CD4-positive, alpha-beta T cell treated with Interleukin-15 for 1 hour (primary cell): ENCODE measurements at places on chromosomes 13 and 19.

DNA sequence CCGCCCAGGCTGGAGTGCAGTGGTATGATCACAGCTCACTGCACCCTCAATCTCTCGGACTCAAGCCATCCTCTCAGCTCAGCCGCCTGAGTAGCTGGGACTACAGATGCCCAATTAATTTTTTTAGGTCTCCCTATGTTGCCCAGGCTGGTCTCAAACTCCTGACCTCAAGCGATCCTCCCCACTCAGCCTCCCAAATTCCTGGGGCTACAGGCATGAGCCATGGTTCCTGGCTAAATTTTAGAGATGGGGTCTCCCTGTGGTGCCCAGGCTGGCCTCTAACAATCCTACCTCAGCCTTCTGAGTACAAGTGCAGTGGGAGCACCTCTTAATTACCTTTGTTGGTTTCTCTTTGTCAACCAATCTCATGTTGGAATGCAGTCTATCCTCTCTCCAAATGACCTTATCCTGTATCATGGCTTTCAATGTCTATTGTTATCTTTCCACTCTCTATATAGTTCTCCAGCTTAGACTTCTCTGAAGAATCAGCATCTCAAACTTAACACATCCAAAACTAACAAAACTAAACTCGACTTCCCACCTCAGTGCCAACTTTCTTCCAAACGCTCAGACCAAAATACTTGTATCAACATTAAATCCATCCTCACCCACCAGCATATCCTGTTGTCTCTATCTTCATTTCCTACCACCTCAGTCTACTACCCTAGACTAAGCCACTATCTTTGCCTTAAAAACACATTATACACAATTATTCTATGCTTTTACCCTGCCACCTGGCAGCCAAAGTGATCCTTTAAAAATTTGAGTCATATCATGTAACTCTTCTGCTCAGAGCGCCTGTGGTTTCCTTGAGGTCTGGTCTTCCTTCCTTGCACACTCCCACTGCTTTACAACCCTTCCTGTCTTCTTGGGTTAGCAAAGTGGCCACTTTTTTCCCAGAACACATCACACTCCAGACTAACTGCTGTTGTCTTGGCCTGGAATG is 6.7 kb downstream of the TPT1 start:
- DNase-seq: peak; percentile 27

- no peak for DNase-seq
These were observed 308.6 kb downstream of the HS6ST3 start for GRCh38 chr13:96398486-96398885.

DNA sequence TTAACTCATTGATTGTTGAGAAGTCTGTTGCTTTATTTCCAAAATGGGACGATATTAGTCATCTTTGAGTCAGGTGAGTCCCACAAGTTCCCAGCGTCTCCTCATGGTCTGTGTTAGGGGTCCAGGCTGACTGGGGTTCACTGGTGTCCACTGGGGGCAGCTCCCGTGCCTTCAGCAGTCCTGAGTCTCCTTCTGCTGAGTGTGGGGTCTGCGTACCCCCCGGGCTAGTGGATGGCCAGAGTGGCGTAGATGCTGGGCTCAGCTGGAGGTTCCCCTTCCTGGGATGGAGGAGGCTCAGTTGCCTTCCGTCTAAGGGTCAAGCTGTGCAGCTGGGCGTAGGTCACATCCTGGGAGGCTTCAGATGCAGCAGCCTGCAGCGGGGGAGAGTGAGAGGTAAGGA is 5.9 kb downstream of the LILRB3 start:
- peak; percentile 10 for DNase-seq

DNA sequence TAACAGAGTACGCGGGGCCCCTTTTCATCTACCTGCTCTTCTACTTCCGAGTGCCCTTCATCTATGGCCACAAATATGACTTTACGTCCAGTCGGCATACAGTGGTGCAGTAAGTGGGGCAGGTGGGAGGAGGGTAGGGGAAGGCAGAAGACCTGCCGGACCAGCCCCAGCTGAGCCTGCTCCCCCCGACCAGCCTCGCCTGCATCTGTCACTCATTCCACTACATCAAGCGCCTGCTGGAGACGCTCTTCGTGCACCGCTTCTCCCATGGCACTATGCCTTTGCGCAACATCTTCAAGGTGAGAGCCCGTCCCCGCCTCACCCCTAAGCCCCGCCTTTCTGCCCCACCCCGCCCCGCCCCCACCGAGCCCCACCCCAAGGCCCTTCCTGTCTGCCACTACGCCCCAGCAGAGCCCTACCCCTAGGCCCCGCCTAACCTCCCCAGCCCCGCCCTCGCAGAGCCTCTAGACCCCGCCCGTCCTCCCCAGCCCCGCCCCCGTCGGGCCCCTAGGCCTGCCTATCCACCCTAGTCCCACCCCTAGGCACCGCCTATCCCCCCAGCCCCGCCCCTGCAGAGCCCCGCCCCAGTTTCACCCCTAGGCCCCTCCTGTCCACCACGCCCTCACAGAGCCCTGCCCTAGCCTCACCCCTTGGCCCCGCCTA is 7.7 kb downstream of the NDUFB7 start:
- peak; percentile 62 for DNase-seq

DNA sequence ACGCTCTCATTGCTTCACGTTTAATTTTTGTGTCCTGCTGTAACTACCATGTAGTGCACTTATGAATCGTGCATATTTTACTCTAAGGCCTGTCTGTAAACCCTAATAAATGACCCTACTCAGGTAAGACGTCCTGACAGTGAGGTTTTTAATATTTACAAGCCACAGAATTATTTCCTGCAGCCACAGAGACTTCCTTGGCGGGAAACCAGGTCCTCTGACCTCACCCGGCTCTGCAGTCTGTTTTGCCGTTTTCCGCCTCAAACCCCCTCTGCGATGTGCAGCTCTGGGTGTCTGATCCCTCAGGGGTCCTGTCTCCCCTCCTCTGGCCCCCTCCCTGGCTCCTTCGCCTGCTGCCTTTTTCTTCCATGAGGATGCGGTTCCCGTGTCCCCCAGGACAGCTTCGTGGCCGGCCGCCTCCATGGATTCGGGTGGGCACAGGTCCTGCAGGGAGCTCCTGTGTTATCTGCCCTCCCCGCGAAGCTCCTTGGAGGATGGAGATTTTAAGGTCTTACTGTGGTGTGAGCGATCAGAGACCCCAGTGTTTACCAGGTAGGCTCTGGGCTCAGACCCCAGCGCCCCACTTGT is 66.3 kb downstream of the MCF2L start:
- no peak for DNase-seq

DNA sequence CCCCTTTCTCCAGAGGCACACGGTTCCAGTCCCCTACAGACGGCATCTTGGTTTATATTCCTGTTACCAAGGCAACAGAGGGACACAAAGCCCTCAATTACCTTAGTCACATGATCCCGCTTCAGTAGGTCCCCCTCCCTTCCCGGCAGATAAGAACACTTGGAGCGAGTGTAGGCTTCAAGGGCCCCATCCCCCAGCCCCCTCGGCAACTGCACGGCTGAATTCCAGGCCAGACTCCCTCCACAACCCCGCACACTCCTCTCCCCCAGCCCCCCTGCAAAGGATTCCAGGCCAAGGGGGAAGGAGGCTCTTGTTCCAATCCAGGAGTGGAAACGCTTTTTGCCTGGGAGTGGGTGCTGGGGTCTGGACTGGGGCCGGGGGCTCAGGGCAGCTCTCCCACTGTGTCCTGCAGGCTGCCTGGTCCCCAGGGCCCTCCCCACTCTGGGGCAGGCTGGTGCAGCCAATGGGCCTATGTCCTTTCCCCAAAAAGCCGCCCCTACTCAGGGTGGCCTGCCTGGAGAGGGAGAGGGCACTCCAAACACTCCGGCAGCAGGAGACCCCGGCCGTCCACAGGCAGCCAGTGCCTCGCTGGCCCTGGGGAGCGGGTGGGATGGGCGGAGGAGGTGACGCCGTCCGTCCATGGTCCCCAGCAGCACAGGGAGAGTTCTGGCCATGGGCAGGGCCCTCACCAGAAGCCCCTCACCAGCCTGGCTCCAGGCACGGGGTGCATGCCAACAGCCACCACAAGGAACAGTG is 62.6 kb downstream of the MLLT1 start:
- DNase-seq: no peak
